COR-L47 (cell line): ENCODE measurements at places on chromosomes 12 and 14.

DNA sequence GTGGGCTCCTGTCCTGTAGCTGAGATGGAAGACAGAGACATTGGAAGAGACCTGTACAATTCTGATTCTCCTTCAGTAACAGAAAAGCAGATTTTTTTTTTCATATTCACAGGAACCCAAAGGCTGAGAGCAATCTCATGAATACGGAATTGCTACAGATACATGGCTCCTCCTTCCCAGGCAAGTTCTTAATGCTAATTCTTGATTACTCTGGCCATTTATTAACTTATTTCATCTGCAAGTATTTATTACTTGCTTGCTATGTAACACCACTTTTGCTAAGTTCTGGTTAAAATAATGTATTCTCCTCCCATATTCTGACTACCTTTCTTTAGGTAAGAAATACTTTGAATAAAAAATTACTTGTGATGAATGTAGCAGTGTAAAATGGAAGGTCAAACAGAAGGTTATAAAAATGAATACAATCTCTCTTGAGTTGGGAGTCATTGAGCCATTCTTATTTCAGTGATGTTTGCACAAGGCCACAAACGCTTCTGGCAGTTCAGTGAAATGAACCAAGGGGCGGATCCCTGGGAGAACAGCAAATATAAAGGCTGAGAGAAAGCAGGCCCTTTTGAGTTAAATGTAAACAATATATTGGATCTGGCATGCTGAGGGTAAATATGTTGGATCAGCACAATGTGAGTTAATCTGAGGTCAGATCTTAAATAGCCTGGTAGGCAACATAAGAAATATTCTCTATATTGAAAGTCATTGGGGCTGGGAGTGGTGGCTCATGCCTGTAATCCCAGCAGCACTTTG lies 37.6 kb downstream of the MUCL1 start:
- DNase-seq = no peak

GRCh38 chr12:78226763-78227162 lies 396.1 kb downstream of the NAV3 start:
- DNase-seq = no peak

GRCh38 chr12:50344775-50345174 lies 51.6 kb downstream of the FAM186A start:
- DNase-seq = no peak

GRCh38 chr12:12744546-12745305 lies 27.6 kb downstream of the CDKN1B start:
- DNase-seq = no peak

DNA sequence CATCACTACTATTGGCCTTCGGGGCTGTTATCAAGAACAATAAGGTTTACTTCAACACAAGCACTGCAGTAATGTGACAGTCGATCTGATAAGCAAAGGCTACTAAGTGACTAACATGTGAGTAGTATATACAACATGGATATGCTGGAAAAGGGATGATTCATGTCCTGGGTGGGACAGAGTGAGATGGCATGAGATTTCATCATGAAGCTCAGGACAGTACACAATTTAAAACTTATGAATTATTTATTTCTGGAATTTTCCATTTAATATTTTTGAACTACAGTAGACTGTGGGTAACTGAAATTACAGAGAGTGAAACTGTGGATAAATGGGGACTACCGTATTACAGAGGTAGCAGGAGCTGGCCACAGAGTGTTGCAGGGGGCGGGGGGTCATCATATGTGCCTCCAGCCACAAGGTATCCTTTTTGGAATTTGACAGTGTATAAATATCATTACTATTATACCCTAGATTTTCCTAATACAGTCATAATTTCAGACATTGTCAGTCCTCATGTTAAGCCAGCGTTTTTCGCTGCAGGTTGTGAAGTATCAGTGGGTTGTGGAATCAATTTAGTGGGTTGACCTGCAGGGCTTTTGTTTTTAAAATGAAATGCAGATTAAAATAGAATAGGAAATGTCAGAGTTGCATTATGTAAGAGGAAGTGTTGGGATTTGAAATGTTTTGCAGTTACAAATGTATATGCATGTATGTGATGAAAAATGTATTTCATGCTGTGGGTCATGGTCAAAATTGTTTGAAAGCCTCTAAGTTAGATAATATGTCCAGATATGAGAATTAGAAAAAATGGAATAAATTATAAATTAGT lies 148.0 kb upstream of the NUDT4 start:
- DNase-seq = no peak

DNA sequence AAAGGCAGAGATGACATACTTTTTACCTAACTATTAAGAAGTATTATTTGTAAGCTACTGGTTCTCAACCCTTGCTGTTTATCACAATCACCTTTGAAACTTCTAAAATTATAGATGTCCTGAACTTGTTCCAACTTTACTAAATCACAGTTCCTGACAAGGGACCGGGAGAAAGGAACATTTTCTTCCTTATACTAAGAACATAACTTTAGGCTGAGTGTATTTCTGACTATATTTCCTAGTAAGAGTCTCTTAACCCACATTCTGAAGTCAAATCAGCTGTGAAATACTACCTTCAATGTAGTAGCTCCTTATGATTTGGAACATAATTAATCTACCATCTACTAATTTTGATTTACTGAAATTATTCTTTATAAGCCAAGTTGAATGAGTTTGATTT lies 80.2 kb downstream of the BAZ1A start:
- no peak for DNase-seq

GRCh38 chr12:130504110-130504839 lies 166.6 kb downstream of the PIWIL1 start:
- no peak for DNase-seq

- no peak for DNase-seq
Observed at GRCh38 chr14:74683406-74683805, 29.5 kb downstream of the AREL1 start.

- DNase-seq = no peak
Observed at GRCh38 chr14:60178820-60179219, 13.6 kb upstream of the DHRS7 start.

GRCh38 chr12:21818627-21819026 lies 44.1 kb upstream of the KCNJ8 start:
- no peak for DNase-seq

GRCh38 chr14:73262427-73263183 lies 25.3 kb downstream of the PAPLN start:
- no peak for DNase-seq

- DNase-seq = no peak
Observed at GRCh38 chr12:68455691-68456345, 123.7 kb upstream of the MDM1 start.

DNA sequence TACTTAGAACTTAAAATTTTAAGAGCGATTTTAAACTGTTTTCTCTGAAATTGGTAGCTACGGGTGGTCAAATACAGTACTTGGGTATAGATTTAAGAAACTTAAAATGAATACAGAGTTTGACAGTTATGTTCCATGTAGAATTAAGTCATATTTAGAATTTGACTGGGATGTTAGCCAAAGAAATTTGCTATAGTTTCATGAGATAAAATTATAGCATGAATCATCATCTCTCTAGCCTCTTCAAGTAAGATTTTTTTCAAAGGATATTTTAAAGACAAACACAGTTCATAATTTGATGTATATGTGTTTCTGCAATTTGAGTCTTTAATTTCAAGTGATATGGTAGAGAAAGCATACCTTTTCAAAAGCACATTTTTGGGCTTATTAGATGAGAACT lies 41.0 kb downstream of the ZCRB1 start:
- DNase-seq = no peak

DNA sequence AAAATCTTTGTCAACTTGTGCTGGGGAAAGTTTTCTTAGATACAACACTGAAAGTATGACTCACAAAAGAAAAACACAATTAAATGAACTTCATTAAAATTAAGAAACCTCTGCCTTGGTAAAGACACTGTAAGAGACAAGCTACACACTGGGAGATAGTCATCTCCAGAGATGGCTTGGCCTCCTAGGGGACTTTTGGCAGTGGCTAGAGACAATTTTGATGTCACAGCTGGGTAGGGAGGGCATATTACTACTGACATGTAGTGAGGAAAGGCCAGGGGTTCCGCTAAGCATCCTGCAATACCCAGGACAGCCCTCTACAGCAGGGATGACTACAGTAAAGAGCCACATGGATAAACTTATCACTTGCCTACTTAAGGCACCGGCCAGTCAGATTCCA lies 8.7 kb upstream of the RNASE4 start:
- DNase-seq = no peak
